ENCODE measurements at places on chromosomes 13 and 19.
A peak's percentile ranks its signal among the peaks of the same experiment; 100 is the strongest.

DNA sequence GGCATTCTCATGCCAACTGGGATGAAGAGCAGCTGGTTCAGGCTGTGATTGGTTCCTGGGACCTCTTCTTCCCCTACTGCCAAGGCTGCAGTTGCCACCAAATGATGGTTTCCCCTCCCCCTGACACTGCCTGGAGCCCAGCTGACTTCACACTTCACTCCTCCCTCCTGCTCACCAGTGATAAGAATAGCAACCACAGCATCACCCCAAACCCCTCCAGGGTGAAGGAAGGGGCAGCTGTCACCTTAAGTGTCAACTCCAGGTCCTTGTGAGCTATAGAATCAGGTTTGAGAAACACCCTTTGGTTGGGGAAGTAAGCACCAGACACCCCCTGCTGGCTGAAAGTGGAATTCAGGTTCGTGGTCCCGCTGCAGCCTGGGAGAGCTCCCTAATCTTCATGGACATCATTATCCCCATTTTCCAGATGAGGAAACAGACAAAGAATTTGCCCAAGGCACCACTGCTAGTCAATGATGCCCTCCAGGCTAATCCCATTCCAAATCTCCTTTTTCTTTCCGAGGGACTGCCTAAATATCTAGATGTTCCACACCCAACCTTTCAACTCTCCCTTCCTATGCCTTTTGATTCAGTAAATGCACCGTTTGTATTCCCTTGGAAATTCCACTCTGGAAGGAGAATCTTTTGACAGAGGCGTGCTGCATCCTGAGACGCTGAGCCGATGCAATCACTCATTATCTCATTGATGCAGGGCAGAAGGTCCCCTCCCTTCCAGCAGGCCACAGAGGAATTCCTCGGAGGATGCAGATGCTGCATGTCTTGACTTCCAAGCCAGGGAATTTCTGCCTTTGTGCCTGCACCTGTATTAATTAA, 50.6 kb upstream of the UQCRFS1 start:
- DNase-seq = peak; percentile 69

GRCh38 chr13:36710396-36710795, 36.6 kb downstream of the SERTM1 start:
- no peak for DNase-seq

- no peak for DNase-seq
These were observed 26.7 kb upstream of the TDRD3 start for GRCh38 chr13:60370343-60370742.

- no peak for DNase-seq
These were observed 72.3 kb upstream of the C1QTNF9B start for GRCh38 chr13:23969647-23970046.

GRCh38 chr19:18514800-18515682, 6.8 kb downstream of the ELL start:
- no peak for DNase-seq

DNA sequence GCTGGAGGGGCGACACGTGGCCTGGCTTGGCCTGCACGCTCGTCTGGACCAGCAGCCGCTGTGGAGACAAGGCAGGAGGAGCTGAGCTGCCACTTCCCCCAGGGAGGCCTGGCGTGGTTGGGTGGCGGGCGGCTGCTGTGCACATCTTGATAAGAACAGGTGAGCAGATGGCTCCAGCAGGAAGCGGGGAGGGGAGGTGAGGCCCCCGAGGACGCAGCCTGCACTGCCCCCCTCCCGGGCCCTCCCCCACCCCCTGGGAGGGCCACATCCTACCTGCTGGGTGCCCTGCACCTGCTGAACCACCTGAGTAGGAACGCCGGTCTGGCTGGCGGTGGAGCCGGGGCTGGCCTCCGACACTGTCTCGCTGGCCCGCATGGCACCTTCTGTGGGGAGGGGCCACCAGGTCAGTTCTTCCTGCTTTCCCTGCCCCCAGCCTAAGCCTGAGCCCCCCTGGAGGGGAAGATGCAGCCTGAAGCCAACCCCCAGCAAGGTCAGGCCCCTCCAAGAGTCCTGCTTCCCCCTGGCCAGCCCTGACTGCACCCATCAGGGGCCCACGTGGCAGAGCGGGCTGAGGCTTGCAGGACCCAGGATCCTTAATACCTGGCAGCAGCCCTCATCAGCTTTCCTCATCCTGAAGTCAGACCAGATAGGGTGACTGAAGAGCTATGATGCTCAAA, 22.8 kb downstream of the RFX1 start:
- no peak for DNase-seq

- DNase-seq = no peak
These were observed 143.1 kb downstream of the ZNF737 start for GRCh38 chr19:20422216-20423205.

- DNase-seq = no peak
These were observed 50.9 kb upstream of the C13orf46 start for GRCh38 chr13:114024603-114025404.

DNA sequence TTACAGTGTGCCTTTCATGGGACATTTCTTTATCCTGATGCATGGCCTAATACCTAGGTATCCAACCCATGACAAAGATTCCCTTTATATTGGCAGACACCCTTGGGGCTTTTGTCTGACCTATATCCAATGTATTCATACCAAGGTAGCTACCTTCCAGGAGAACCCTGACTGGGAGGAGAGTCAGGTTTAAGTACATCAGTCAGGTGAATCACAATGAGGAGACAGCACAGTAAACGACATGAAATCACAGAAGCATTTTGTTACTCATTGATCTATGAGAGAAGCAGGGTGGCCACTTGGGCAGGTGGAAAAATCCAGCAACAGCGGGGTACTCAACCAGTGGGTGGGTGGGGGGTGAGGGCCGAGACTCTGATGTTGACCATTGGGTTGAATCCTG, 527.4 kb upstream of the ATXN8OS start:
- DNase-seq = no peak

DNA sequence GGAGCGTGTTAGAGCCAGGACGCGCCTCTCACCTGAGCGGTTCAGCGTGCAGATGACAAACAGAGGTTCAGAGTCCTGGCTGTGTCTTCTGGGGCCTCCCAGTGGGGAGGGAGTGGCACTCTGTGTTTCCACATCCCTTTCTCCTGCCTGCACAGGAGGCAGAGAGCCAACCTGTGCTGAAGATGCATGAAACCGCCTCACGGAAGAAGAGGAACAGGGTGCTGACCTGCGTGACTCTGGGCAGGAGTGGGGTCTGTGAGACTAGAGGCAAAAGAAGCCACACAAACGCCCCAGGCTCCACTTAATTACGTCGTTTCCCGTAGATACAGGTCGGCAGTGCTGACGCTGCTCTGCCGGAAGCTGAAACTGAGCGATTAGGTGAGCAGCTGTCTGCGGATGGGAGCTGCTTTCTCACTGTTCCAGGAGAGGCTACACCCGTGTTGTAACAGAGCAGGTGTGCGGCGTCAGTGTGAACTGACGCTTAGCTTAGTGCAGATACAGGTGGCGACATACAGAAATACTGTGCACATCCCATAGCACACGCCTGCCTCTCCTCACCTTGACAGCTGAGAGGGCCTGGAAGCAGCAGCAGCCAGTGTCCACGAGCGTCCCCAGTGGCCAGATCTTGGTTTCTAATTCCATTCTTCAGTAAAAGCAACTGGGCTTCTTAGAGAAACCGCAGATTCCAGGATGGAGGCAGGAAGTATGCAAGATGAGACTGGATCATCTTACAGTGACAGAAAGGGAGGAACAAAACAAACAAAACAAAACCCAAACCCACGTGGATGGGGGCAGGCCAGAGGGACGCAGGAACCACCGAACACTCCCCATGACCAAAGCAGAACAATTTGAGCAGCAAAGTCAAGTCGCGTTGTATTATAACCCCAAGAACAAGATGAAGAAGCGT, 37.7 kb upstream of the MCF2L start:
- DNase-seq = no peak

GRCh38 chr13:109868578-109869311, 82.4 kb upstream of the IRS2 start:
- no peak for DNase-seq

DNA sequence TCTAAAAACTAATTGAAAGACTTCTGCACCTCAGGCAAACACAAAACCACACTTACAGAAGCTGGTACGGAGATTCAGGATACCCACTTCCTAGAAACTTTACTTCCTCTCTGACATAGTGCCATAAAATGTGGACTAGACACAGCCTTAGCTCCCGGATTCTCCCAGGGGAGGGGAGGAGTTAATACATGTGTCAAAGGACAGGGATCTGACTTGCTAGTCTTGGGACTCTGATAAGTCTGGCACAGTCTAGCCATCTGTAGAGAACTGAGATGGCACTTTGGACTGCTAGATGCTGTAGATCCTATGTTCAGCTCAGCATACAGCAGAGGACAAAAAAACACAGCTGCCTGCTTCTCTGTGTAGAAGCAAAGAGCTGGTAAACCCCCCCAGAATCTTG, 769.8 kb upstream of the MIR17HG start:
- no peak for DNase-seq

DNA sequence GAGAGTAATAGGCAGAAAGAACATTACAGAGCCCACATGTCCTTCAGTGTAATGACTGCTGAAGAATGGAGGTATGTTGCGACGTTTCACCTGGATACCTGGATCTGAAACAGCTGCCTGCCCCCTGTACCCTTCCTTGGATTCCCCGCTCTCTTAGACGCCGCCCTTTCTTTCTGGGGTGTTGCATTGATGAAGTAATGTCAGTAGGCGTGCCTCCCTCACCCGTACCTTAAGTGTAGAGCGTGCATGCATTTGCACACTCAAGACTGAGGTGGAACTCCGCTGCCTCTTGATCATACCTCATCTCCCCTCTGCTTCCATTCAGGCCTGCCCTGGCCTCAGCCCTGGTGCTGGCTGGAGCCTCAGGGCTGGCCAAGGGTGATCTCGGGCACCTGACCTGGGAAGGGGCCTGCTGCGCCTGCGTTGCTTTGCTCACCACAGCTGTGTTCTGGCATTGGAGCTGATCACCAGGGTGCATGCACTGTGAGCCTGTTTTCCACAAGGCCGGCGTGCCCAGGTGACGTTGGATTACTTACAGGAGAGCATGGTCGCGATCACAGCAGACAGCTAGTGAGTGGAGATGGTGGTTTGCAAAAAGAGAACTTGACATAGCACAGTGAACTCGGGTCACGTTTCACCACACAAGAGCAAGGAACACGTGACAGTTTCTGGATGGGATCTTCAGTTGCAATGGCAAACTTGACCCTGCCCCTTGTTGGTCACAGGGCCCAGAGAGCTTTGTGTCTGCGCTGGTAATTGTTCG, 99.0 kb downstream of the ARHGEF7 start:
- DNase-seq = no peak

- peak; percentile 54 for DNase-seq
These were observed at the start of gene MISP3 for GRCh38 chr19:14072535-14073260. TSS of gene MISP3 (plus strand) at chr19:14072786. CDS start at chr19:14073310, 524 bp downstream.

Data from stimulated activated CD4-positive, alpha-beta T cell treated with anti-CD3 and anti-CD28 coated beads, Interleukin-2, amount 100 ng/mL, for 24 hours (primary cell).